Stimulated activated CD4-positive, alpha-beta T cell treated with anti-CD3 and anti-CD28 coated beads, Interleukin-2, amount 100 ng/mL, for 24 hours (primary cell): ENCODE measurements at places on chromosomes 4 and X.
A peak's percentile ranks its signal among the peaks of the same experiment; 100 is the strongest.

GRCh38 chr4:74968456-74969164, 35.7 kb downstream of the PARM1 start:
- DNase-seq = no peak

DNA sequence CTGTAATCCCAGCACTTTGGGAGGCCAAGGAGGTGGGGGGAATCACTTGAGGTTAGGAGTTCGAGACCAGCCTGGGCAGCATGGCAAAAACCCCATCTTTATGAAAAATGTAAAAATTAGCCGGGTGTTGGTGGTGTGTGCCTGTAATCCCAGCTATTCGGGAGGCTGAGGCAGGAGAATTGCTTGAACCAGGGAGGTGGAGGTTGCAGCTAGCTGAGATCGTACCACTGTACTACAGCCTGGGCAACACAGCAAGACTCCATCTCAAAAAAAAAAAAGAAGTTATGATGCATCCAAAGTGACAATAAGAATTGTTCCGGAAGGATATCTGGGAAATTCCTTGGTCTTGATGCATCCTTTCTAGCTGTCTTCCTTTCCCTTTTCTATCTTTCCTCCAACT, 7.3 kb downstream of the NOCT start:
- DNase-seq = no peak

GRCh38 chr4:183434666-183435190, 9.7 kb upstream of the CDKN2AIP start:
- no peak for DNase-seq

GRCh38 chr4:85741921-85742591, 267.1 kb downstream of the ARHGAP24 start:
- DNase-seq = no peak

- no peak for DNase-seq
Observed at GRCh38 chr4:63717384-63717783, 691.9 kb downstream of the TECRL start.

DNA sequence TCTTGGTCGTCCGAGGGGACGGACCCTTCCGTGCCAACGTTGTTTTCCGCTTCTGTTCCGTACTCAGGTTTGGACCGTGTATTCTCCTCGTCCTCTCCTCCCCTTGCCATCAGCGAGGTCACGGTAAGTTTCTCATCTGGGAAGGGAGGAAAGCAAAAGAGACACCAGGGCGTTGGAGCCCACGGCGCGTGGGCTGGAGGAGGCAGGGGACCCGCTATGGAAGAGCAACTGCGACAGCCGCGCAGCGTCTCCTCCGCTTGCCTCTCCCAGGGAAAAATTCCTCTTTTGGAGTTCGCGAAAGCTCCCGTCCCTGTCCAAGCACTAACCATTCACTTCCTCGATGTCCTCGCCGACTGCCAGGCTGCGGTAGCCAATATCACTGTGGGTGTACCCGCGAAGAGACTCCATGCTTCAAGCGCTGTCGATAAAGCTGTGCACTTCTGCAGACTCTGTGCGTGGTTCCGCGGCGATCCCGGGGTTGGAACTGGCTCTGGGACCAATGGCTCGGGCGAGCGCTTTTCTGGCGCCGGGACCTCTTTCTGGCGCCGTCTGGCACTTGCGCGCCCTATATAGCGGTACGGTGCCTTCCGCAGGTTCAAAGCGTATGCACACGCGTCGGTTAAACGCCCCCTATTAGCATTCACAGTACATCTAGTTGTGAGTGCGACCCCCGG, at the start of gene ESX1:
TSS of gene ESX1 (minus strand) at position 492 of the 674 bp plus-strand sequence. CDS start at position 408, 84 bp downstream.
- no peak for DNase-seq

DNA sequence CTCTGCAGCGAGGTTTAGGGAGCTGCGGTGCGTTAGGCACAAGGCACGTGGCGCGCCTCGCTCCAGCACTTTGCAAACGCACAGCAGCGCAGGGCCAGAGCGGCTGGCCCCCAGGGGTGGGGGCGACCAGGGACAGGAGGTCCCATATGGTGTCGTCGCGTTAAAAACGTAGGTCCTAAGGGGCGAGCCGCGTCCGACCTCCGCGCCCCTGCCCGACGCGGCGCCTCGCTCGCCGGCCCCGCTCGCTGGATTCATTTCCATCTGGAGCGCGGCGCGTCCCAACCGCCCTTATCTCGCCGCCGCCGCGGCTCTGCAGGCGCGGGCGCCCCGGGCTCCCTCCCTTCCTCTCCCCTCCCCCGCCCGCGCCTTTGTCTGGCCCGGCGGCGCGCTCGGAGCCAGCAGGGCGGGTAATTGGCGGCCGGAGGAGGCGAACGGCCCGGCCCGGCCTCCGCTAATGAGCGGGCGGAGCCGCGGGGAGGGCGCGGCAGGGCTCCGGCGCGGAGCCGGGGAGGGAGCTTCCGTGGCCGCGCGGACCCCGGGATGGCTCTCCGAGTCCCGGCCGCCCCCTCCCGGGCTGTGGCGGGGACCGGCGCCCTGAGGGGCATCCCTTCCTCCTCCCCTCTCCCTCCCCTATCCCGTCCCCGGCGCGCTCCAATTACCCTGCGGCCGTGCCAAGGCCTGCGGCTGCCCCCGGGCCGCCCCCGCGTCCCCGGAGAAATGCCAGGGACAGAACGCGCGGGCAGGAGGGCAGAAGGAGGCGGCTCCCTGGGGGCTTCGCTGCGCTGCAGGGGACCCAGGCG, 409.0 kb downstream of the BCOR start:
- peak; percentile 45 for DNase-seq

- DNase-seq = no peak
Observed at GRCh38 chr4:177385576-177386277, 56.5 kb downstream of the AGA start.

DNA sequence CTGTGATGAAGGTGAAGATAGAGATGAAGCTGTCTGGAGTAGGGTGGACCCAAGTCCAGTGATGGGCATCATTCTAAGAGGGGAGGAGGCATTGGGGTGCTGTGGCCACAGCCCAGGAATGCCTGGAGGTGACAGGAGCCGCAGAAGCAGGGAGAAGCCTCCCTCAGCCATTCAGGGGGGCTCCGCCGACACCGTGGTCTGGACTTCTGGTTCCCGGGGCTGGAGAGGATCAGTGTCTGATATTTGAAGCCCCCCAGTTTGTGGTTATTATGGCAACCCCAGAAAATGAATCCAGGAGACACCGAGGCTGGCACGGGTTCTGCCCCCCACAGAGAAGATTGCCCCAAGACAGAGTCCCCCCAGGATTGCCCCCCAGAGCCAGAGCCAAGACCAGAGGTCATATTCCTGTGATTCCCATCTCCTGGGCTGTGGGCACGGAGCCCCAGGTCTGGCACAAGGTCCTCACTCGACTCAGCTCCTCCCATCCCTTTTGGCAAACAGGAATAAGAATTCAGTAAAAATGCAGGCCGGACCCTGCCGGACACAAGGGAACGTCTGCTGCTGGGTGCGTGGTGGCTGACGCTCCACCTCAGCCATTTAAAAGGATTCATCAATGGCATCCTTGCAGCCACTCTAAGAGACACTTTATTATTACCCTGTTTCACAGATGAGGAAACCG, 116.6 kb downstream of the CPZ start:
- no peak for DNase-seq

DNA sequence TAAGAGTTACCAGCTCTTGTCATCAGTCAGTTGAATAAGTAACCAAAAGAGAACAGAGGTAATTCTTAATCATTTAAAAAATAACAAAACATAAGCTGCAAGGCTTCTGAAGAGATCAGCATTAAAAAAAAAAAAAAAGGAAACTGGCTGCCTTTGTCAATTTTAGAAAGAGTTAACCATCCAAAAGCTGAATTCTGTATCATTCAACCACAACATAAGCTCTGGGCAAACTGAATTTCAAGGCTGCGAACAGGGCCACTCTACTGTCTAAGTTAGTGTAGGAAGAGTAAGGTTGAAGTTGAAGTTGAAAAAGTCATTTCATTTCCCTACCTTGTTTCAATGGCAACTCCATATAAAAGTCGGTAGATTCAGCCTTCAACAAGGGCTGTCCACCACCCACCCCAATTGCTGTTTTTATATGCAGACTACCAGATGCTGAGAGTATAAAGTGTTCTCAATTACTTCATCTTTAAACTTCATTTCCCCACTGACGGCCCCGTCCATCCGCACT, 1.1 kb upstream of the LIN54 start:
- no peak for DNase-seq

DNA sequence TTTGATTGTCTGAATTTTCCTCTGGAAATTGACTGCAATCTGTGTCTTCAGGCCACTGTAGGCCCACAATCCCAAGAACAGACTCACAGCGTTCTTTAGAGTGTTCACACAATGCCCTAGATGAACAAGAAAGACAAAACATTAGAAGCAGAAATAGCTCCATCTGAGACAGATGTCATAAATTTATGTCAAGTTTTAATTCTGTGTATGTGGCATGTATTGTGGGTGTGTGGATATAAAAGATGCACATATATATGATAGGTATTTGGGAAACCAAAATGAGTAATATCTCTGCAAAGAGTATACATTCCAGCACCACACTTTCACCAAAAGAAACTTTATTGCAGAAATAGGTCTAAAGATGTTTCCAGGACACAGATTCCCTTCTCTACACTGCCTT, 176.1 kb downstream of the CORIN start:
- no peak for DNase-seq

DNA sequence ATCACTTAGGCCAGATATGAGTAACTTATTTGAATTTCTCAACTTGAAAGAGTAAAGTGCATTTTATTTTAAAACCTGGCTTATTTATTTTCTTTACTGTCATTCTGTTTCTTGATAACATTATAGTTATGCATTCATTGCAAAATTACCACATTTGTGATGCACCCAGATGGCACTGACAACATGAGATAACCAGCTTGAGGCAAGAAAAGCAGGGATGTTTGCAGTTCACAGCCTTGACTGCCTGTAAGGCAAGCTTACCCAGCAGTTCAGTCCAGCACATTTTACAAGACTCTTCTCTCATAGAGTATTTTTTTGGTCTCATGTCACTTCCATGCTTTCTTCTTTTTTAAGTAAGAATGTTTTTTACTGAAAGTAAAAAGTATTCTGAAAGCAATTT, 25.3 kb upstream of the EPGN start:
- DNase-seq = no peak

- DNase-seq = no peak
Observed at GRCh38 chrX:41096339-41096955, 11.2 kb downstream of the USP9X start.

GRCh38 chrX:23904096-23904495, 3.6 kb downstream of the APOO start:
- no peak for DNase-seq

DNA sequence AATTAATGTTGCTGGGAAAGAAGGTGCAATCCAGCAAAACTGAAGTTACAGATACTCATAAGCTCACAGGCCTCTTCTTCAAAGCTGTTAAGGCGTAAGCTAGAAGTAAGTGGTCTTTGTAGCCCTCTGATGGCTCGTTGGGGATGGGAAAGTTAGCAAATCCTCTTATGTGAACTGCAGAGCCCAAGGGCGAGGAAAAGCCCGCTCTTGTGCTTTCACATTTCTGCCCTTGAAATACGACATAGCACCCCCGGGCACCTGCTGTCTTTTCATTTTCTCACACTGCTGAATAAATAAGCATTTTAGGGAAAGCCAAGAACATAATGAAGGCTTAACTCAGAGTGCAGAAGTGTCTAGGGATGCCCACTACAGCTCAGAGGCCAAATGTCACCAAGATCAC, 73.1 kb upstream of the SORBS2 start:
- DNase-seq = no peak

DNA sequence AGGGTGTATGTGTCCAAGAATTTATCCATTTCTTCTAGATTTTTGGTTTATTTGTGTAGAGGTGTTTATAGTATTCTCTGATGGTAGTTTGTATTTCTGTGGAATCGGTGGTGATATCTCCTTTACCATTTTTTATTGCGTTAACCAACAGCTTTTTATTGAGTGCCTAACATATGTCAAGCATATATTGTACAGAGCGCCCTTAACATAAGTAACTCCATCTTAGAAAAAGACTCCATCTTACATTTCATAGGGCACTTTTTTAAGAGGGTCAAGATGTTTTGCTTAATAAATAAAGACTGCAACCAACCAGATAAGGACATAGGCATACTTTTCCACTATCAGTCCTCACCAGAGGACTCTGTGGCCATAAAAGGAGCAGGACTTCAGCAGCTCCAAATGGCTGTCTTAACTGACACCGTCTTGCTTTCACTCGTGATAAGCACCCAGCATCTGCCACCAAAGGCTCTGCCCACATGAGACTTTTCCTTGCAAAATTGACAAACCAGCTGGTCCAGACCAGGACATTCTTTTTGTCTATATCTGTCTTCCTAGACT, 75.0 kb downstream of the HS6ST2 start:
- DNase-seq = no peak

DNA sequence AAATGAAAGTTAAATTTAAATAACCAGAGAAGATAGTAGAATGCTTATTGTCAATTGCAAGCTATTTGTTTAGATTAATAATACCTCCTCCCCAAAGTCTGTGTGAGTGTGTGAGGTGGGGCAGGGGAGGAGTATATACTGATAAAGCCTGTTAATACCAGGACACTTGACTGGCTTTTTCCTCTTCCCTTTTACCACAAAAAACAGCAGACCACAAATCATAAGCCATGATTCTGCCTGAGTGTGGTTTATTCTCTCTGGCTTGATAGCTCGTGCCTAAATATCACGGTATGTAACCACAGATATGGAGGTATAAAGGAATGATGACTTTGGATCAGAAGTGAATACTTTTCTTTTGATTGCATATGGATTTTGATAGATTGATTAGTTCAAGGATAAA, 21.9 kb upstream of the SCRG1 start:
- no peak for DNase-seq

DNA sequence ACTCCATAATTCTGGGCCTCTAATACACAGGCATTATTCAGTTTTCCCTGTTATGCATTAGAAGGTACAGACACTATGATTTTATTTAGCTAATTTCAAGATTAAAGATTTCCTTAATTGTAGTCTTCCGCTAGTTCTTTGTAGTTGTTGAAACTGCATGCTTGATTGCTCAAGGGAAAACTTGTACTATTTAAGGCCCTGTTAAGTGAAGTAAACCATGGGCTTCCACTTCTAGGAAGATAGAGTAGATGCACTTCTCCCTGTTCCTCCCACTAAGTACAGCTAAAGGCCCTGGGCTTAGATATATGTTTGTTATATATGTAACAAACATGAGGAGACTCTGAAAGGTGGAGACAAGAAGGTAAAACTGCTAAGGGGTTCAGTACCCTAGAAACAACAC, 215.8 kb upstream of the LEF1 start:
- DNase-seq = no peak

GRCh38 chrX:115946059-115946458, 224.5 kb upstream of the AGTR2 start:
- no peak for DNase-seq

- no peak for DNase-seq
Observed at GRCh38 chrX:16822723-16823122, 36.5 kb downstream of the TXLNG start.

DNA sequence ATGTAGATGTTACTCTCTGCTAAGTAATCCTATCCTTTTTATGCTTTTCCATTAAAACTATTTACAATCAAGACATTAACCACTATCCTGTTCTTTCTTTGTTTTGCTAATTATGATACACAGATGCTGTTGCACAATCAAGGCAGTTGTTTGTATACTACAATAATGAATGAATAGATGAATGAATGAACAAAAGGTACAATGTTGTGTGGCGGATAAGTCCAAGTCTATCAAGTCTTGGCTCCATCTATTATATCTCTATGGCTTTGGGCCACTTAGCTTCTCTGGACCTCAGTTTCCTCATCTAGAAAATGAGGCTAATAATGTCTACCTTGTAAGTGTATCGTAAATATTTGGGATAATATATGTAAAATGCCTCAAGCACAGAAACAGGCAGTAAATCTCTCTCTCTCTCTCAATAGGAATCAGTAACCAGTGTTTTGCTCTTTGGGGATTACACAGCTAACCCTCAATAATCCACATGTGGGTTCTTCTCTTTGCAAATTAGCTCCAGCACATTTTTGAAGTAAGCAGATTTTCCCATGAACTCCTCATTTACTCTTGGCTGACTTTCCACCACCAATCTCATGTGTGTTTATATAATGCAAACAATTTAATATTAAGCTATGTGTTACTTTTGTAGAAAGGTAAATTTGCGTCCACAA, 27.8 kb upstream of the TSPAN5 start:
- DNase-seq = no peak
